NCI-H2171 treated with DMSO at 0.1 percent for 48 hours (cell line): ENCODE measurements at places on chromosomes 4 and X.

DNA sequence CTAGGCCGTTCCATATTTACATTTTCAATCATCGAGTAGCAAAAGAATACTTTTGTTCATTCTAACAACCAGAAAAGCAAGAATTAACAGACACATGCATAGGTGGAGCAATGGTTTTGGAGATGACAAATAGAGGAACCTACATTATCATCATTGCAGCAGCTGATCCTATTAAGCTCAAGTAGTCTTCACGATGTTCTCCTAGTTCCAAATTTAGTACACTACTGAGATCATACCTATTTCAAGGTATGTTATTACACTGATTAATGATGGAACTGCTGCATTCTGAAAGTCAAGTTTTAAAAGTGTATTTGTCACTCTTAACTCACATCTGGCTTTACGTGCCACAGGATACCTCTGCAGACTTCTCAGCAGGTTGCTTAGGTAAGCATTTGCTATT is 87.4 kb downstream of the ADGRA3 start:
- DNase-seq = no peak

DNA sequence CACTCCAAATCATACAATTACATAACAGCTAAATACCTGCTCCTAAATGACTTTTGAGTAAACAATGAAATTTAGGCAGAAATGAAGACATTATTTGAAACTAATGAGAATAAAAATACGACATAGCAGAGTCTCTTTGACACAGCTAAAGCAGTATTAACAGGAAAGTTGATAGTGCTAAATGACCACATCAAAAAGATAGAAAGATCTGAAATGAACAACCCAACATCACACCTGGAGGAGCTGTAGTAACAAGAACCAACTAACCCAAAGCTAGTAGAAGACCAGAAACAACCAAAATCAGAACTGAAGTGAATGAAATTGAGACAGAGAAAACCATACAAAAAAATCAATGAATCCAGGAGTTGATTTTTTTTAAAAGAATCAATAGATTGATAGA is 257.8 kb downstream of the ARAP2 start:
- DNase-seq = no peak

GRCh38 chrX:132037479-132037993 is 14.4 kb downstream of the STK26 start:
- DNase-seq = peak; percentile 45

DNA sequence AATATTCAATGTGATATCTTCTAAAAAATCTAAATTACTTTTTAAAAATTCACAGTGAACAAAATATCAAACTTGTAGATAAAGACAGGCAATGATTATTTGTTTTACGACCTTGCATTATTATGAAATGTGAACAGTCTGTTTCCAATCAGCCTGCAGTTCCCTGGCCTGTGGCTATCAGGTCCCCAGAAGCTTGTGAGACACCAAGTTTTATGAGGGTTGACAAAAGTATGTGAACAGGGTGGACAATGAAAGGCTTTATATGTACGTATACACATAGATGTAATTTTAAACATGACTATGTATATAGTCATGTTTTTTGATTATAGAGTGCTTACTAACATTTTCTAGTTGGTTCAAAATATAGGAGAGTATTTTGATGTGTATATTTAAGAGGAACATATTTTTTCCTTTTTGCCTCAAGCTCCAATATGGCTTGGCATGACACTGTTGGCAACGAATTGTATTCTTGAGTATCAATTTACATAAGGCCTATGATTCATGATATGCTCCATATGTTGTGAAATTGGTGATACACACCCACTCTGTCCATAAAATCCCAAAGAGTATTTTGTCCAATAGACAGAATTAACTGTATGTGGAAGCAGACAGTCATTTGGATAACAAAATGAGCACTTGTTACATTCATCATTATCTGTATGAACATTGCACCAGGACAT is 55.7 kb downstream of the BTC start:
- DNase-seq = peak; percentile 46

DNA sequence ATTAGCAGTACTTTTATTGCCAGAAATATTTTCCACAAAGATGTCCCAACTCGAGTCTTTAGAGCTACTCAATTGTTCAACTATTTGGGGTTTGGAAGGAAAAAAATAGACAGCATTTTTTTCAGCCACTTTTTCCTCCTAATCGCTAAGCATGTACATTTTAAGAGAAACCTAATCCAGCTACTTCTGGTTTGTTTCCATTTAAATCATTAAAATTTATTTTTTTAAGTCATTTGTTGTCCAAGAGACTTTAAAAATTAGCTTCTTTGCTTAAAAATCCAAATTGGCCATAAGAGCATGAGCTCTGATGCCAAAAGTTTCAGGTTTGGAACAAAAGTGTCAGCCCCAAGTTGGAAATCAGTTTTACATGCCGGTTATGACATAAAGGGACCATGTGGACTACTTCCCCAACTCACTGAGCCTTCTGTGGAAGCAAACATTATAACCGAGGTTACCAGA is 186.3 kb upstream of the INTU start:
- no peak for DNase-seq
